Smooth muscle cell of the brain vasculature (primary cell): ENCODE measurements at places on chromosomes 4 and X.

- no peak for DNase-seq
Measured at GRCh38 chr4:52106660-52107059, 55.6 kb downstream of the SPATA18 start.

DNA sequence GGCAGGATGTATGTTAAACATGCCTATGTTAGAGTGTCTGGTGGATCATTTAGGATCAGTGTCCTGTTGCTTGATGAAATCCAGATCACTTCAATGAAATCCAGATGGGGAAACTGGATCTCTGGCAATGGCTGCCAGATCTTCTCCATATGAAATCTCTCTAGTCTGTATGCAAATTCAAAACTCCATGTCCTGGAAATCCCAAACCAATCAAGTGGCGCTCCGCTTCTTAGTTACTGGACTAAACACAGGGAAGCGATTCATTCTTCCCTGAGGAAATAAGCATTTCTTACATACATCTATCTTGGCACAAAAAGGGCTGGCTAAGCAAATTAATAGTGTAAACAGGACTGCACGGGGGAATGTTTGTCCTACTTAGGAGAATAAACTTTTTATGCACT lies 94.9 kb downstream of the HDAC8 start:
- DNase-seq: no peak

GRCh38 chrX:69034451-69034850 lies 130.8 kb downstream of the PJA1 start:
- DNase-seq: no peak

DNA sequence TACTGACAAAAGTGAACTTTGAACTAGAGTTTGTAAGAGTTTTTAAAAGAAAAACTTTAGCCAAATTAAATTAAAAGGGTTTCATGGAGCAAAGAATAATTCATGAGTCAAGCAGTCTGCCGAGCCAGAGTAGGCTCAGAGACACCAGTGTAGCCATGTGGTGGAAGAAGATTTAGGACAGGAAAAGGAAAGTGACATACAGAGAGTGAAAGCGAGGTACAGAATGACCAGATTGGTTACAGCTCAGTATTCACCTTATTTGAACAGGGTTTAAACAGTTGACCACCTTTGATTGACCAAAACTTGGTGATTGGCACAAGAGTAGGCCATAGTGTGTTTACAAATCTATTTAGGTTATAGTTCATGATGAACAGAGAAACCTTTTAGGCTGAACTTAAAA lies 377.8 kb downstream of the KLHL4 start:
- no peak for DNase-seq

DNA sequence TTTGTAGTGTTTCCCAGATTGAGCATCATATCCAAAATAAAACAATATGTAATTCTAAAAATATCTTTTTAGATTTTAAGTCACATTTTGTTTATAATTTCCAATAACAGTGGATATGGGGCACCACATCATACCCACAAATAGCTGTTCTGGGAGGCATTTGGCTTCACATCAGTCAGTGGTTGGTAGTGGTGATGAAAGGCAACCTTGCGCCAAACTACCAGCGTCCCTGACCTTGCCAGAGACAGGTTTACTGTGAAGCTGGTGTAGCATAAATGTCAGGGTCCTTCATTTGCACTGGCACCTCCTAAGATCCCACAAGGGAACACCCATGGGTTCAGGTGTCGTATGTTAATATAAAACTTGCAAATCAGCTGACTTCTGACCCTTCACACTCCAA lies 222.2 kb downstream of the DCTD start:
- DNase-seq: no peak

- DNase-seq: no peak
Measured at GRCh38 chr4:53043055-53043454, 180.9 kb downstream of the RASL11B start.

GRCh38 chr4:42142591-42142990 lies 9.9 kb downstream of the BEND4 start:
- DNase-seq: no peak

DNA sequence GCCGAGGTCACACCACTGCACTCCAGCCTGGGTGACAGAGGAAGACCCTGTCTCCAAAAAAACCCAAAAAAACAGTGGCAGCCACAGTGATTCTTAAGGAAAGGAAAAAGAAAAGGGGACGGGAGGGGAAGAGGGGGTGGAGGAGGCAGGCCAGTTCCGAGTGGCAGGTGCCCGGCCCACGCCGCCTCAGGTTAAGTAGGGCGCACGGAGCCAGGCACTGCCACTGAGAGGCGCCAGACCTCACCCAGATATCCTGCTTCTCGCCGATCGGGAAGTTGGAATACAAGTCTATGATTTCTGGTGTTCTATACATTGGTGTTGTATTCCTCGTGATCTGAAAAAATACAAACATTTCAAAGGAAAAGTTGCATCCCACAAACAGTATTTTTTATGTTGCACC lies 35.9 kb downstream of the GAK start:
- DNase-seq: no peak

DNA sequence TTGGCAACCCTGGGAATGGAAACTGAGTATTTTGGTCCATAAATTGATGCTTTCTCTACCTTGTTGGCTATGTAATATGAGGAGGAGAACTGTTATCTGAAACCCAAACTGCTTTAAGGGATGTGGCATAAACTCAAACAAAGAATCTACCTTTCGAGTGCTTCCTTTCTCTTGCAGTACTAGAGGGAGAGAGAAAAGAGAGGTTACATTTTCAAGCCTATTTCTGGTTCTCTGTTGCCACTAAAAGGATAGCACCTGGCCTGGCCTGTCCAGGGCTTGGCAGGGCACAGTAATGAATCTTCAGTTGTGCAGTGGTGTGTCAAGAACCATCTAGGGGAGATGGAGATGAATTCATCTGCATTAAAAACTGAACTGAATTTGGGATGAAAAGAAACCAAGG lies 308.6 kb downstream of the PTTG2 start:
- DNase-seq: no peak

- DNase-seq: no peak
Measured at GRCh38 chrX:30615229-30615628, 37.7 kb upstream of the TASL start.

DNA sequence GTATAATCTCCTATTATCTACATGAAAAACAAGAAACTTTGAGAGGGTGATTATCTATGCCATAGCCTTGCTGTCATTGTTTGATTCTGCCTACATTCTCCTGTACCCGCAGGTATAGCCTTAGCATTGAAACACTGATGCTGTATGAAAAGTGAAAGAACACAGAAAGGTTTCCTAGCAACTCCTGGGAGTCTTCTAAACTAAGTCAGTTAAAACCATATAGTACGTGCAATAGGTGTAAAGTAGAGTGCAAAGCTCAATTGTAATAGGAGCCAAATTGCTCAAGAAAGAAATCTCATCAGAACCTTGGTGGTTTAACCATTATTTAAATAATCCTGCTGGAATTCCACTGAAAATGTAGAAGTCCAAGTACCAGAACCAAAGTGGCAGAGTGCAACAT lies 489.7 kb downstream of the PCDH10 start:
- DNase-seq: no peak

GRCh38 chrX:130523460-130524394 lies 121.9 kb downstream of the RBMX2 start:
- DNase-seq: no peak

DNA sequence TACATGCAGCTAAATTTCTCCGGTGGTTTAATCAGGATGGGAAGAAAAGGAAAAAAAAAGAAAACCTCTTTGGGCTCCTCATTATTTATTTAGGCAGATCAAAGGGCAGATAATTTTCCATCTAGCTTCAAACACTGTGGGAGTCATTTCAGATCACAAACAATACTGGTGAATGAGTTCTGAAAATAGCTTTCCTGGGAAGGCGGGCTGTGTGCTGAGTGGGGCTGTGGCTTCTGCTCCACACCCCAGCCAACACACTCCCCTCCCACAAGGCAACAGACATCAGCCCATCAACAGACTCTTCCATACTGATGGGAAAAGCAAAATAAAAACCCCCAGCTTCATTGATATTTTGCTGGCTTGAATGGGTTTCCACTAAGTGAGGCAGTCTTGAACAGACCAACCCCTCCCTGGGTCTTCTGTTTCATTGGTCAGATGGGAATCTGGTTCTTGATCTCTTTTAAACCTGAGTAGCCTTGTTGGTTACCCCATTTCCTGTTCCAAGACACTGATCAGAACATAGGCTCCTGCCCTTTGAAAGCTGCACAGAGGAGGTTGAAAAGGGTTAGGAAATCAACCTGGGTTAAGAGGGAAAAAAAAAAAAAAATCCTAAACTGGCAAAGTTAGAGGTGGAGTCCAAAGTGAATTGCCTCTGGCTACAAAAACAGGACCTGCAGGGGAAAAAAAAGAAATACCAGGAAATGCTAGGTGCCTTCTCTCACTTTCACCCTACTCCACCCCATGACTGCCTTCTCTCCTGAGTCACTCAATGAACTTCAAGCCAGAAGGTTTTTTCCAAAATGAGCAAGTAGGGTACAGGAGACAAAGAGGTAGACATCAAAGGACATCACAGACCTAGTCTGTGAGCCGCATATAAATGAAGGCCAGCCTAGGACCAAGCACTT lies 20.0 kb downstream of the AMOT start:
- DNase-seq: no peak

DNA sequence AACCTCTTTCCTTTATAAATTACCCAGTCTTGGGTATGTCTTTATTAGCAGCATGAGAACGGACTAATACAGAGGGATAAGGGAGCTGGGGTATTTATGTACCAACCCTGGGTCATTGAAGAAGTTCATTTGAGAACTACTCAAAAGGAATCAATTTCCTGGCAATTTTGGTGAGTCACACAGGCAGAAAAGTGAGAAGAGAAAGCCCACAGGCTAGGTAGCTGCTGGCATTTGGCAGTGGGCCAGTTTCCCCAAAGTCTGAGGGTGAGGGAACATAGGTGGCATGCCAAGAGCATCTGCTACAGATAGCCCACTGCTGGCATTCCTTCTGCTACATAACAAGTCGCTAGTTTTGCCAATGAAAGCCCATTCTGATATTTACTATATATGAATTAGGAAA lies 411.2 kb downstream of the MID1IP1 start:
- no peak for DNase-seq

GRCh38 chr4:3305610-3306371 lies 13.0 kb downstream of the RGS12 start:
- no peak for DNase-seq

- no peak for DNase-seq
Measured at GRCh38 chr4:133157460-133158160, 8.5 kb downstream of the PCDH10 start.

DNA sequence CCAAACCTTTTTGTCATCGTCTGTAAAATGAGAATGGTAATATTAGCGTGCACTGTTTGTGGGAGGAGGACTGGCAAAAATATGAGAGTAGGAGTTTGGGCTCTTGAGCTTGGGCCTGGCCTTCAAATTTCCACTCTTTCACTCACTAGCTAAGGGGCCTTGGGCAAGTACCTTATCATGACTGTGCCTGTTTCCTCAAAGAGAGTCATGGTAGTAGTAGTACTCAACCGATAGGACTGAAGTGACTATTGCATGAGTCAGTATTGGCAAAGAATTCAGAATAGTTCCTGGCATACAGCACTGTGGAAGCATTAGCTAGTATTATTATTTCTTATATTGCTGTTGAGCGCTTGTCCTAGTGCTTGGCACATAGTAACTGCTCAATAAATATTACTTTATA lies 16.0 kb upstream of the RBM3 start:
- no peak for DNase-seq

GRCh38 chrX:150213481-150214030 lies 149.6 kb upstream of the MAMLD1 start:
- no peak for DNase-seq

- DNase-seq: no peak
Measured at GRCh38 chr4:113050837-113051236, 1.4 kb downstream of the ANK2 start.

- DNase-seq: no peak
Measured at GRCh38 chr4:7155590-7156071, 36.7 kb upstream of the SORCS2 start.

- no peak for DNase-seq
Measured at GRCh38 chr4:179486570-179487335, 2044.5 kb upstream of the AGA start.

DNA sequence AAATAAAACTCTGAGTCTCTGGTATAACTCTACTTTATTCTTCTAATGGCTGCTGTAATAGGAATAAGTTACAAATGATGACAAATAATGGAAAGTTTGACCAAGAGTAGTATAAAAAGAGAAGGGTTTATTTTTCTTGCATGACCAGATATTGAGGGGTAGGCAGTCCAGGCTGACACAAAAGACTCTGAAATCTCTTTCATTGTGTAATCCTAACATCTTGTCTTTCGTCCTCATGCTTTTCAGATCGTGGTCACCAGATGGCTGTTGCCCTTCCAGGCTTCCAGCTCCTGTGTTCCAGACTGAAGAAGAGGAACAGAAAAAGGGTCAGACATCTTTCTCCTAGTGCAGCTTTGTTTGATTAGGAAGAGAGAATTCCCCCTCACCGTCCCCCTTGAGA lies 176.9 kb upstream of the GK2 start:
- DNase-seq: no peak

DNA sequence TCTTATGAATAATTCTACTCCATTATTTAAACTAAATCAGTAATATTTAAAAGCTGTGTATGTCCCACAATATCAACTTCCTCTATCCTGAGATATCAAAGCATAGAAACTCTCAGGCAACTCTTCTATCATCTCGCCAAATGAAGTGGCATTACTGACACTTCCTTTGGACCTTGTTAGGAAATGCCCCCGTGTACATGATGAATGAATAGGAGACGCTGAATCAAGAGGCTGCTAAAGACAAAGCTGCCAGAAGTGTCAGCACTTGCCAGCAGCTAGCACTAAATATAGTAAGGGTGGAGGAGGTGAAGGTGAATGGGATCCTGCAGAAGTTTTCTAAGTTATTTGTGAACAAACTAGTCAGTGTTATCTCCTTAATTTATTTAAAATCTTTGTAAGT lies 99.5 kb upstream of the BLTP1 start:
- DNase-seq: no peak

GRCh38 chrX:109782994-109783700 lies 50.1 kb upstream of the ACSL4 start:
- no peak for DNase-seq

- DNase-seq: no peak
Measured at GRCh38 chr4:139823345-139823744, 157.7 kb downstream of the MGST2 start.

DNA sequence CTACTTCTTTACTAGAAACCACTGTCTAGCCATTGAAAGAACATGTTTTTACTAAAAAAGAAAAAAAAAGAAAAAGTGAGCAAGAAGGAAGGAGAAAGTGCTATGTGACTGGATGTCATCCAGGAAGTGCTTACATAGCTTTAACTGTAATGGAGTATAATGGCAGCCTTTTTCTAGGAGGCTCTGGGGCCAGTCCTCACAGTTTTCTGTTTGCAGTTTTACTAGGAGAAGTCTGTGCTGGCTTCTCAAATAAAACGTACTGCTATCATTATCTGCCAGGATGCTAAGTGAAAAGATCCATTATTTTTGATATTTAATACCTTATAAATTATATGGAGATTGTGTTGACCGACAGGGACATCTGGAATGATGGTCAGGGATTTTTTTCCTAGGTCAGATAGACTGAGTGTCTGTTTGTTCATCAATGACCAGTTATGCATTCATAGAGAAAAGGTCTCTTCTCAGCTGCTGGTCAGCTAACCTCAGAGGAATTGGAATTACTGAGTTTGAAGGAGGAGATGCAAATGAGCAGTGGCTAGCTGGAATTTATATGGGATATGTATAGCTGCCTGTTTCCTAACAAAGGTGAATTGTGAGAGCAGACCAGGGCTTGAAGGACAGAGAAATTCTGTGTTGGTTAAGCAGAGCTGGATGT lies 21.7 kb downstream of the LPAR4 start:
- DNase-seq: no peak

- DNase-seq: no peak
Measured at GRCh38 chrX:137575596-137576255, 9.8 kb downstream of the ZIC3 start.
